Trophoblast cell (in vitro differentiated cells and primary cell): ENCODE measurements at places on chromosomes 5 and 9.
A peak's percentile ranks its signal among the peaks of the same experiment; 100 is the strongest.

DNA sequence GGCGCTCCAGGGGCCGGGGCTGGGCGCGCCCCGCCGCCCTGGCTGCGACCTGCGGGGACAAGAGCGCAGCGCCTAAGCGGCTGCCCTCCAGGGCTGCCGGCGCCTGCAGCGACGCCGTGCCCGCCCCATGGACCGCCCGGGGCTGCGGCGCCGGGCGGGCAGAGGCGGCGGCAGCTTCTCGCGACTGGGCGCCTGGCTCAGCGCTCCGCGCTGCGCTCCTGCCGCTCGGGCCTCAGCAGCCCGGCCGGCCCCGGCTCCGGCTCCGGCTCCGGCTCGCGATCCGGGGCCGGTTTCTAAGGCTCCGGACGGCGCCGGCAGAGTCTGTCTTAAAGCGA, at the start of gene PITX1:
PITX1 (minus strand) TSS at position 328 of the 335 bp plus-strand sequence. CDS start 347 bp downstream, outside the sequence.
- peak; percentile 59 for DNase-seq

- DNase-seq = no peak
These were observed 56.4 kb downstream of the S1PR3 start for GRCh38 chr9:89047667-89048066.

- no peak for DNase-seq
These were observed 113.2 kb downstream of the STARD4 start for GRCh38 chr5:111399113-111399512.

DNA sequence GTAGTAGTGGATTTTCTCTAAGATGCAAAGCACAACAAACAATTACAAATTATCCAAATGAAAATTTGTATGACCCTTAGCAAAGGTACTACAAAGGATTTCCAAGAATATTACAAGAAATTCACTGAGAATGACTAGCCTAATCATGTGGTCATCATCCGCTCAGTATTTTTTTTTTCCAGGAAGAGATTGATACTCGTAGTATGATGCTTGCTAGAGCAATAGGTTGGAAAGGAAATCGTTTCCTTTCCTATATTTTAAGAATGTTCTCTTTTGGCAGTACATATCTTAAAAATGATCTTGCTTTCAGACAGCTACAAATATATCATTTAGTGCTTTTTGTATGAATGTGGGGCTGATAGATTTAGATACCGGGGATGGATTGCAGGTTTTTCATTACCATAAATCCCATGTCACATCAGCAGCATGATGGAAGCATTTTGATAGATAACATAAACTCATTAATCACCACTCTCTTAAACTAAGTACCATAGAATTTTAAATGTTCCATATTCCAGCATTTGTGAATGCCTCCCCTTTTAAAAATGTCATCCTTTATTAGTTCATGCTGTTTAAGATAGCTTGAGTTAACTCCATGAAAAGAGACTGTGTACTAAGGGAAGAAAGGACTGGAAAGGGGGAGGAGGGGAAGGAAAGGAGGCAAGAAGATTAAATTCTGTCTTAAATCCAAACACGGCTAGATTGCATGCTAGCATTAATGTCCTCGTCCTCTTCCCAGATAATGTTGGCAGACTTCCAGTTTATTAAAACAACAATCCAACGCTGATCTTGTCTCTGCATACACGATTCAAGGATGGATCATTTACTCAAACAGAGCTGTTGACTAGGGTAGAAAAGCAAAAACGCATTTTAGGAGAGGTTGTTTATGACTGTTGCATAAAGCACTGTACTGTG, 311.7 kb upstream of the ZNF608 start:
- no peak for DNase-seq

DNA sequence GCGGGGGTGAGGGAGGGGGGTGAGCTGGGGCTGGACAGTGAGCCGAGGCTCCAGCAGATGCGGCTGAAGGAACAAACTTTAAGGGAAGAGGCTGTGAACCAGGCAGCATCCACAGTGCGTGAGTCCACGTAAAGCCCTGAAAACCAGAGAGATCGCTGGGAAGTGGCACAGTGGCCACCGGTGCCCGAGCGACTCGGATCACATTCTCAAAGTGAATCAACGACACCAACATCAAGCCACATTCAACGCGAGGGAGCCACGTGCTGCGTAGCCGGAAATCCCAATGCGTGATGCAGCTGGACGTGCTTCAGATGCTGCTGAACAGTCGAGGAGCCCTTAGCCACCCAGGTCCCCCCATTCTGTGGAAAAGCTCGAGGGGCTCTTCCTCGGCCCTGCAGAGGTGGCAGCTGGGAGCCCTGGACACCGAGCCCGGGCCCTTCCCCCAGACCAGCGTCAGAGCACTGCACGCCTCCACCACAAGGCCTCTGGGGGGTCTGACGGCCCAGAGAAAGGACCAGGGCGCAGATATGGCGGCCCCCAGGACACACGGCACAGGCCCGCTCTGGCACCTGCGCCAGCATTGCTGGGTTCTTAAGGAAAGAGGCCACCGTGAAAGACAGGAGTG, 53.7 kb upstream of the EXOC3 start:
- DNase-seq = no peak

DNA sequence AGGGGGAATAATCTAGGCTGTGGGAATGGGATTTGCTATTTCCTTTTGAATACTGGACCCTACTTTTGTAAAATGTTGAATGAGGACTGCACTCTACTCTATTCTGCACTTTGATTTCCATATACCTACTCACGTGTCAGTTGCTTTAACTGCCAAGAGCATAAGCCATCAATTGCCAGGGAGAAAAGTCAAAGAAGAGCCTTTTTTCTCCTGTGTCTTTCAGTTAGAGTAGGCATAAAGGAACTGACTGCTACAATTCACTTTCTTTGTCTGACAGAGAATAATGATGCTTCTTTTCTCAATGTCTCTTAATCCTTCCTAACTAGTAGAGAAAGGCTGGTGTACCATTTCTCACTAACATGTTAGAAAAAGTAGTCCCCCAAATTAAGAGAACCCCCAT, 231.6 kb downstream of the ELAVL2 start:
- DNase-seq = no peak

DNA sequence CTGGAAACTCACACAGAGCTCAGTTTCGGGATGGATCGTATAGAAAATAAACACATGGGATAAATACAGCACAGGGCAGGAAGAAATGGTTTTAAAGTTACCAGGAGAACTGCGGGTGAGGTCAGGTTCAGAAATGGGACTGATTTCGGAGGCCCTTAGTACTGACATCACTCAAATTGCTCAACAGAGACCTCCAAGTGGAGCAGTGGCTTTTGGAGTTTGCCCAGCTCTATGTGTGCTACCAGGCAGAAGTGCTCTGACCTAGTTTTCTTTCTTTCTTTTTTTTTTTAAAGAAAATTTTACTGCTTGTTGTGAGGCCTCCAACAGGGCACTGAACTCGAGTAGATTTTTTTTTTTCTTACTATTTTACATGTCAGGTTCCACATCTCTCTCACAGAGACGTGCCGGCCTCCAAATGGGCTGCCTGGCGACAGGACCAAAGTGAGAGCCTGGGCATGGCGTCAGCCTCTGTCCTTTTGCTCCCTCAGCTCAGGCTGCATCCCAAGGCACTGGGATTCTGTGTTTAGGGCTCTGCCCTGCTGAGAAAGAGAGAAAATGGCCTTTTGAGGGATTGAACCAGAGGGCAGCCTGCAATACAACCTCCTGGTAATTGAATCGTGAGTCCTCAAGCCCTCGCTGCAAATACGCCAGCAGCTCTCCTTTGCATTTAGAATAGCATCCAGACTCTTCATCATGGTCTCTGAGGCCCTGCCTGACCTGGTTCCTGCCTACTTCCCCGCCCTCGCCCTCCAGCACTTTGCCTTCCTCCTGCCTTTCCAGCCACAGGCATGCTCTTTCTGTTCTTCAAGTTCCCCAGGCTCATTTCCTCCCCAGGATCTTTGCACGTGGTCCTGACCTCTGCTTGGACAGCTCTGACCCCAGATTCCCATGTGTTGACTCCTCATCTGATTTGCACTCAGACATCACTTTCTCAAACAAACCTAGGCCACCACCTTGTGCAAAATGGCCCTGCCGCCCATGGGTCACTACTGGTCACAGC, 173.5 kb downstream of the FGF1 start:
- DNase-seq = peak; percentile 92

- peak; percentile 11 for DNase-seq
These were observed 7.1 kb downstream of the NFX1 start for GRCh38 chr9:33297432-33297831.

- no peak for DNase-seq
These were observed 63.9 kb downstream of the ALDH1A1 start for GRCh38 chr9:72888943-72889342.

DNA sequence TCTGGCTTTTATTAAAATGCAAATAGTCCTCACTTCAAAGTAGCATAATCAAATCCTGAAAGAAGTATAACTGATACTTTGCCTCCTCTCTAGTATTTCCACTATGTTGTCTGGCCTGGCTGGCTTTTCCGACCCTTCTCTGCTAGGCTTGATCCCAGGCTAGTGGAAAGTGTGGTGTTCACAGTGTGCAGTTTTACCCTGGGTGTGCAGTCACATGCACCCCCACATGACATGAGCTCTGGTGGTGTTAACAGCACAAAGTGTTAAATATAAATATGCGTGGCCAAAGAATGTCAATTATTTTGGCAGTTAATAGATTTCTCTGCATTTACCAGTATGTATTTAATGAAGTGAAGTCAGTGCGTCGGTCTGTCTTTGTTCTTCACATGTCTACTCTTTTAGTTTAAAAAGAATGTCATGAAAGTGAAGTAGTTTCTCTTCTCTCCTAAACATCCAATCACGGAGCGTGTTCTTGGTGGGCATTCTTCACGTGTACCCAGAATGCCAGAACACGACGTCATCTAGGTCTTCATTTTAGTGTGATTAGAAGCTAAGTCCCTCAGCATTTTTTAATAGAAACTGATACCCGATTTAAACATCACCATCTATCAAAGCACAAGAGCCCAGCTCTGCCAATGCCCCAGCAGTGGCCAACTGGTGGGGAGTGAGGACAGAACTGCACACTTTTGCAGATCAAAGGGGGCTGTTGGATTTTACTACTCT, 286.4 kb downstream of the FANCC start:
- DNase-seq = no peak
